ENCODE measurements at places on chromosomes 4 and X. TPM values are rescaled to one million over a fixed set of nuclear protein-coding genes. Genes with fewer than 3 reads are reported as not detected.

DNA sequence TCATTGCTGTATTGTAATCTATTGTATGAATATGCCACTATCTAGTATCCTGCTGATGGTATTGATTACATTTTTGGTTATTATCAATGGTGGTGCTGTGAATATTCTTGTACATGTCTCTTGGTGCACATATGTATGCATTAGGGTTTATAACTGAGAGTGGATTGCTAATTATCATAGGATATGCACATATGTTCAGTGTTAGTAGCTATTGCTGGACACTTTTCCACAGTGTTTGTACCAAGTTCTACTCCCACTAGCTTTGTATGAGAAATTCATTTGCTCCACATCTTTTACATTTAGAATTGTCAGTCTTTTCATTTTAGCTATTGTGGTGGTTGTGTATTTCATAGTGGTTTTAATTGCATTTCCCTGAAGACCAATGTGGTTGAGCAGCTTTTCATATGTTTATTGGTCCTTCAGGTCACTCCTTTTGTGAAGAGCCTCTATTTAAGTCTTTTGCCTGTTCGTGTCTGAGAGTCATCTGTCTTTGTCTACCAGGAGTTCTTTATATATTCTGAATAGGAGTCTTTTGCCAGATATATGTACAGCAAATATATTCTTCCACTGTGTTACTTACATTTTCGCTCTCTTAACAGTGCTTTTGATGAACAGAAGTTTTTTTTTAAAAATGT lies 87.1 kb downstream of the TBC1D19 start:
- no peak for DNase-seq

AFF2 gene
- 13.5 TPM for total RNA-seq

DNA sequence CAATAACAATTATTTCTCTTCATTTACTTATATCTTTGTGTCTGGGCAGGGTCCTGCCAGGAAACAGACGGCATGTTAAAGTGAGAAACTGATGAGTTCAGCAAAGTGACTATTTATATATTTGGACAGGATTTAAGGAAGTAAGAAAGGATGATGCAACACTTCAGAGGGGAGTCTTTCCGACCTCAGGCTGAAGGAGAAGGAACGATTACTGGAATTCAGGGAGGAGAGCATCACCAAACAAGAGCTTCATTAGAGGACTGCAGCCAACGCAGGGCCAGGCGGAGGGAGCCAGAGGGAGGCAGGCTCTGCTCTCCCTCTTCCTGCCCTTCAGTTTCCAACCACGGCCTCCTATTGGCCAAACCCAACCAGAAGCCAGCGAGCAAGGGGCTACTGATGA lies 1.5 kb upstream of the TLR7 start:
- DNase-seq: no peak

GRCh38 chr4:128513664-128514484 lies 226.3 kb upstream of the PGRMC2 start:
- no peak for DNase-seq

DNA sequence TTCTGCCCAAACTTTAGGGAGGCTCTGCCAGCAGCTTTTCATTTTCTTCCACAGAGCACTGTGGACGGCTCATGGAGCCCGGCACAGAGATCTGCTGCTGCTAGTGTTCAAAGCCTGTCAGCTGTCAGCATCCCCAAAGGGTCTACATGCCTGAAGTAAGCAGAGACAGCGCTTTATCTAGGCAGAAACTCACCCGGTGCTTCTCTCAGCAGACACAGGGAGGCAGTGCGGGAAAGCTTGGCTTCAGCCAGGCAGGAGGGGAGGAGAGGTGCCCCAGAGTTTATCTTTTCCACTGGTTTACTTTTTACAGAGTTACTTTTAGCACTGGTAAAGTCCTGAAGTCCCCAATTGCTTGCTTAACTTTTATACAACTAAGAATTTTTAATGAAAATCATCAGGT lies 339.3 kb downstream of the NKX6-1 start:
- peak; percentile 79 for DNase-seq

DNA sequence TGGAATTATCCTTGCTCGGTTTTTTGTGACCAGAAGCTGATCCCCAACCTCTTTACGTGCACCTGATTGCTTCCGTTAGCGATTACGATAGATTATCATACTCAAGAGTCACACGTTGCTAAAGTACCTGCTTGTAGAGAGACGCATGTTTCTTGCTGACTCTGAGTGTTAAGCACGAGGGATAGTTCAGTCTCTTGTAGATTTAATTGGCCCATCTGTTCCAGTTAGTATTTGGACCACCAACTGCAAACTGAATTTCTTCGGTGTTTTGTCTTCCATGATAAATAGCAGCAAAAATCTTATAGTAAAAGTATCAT lies 516 bp upstream of the COX18 start:
- DNase-seq: no peak

PITX2 gene
- 0.59 TPM for total RNA-seq

DNA sequence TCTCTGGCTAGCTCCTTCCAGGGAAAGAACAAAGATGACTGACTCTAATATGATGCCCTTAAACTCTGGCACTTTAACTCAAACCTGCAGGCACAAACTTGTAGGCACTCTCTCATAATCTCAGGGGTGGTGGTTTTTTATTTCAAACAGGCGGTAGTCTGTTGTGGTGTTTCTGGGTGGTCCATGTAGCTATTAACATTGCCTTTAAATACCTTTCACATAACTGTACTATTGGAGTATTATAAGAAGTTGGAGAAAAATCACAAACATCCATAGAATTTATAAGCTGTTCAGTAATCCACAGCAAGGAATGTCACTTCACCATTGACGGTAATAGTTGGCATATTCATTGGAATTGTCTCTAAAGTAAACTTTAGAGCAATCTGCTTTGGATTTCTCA lies 204.2 kb upstream of the PDE5A start:
- DNase-seq: no peak

FGB gene
- 0.56 TPM for total RNA-seq

- no peak for DNase-seq
Observed at GRCh38 chr4:38315286-38315685, 348.7 kb upstream of the KLF3 start.

SLC10A6 gene
- total RNA-seq: not detected

DNA sequence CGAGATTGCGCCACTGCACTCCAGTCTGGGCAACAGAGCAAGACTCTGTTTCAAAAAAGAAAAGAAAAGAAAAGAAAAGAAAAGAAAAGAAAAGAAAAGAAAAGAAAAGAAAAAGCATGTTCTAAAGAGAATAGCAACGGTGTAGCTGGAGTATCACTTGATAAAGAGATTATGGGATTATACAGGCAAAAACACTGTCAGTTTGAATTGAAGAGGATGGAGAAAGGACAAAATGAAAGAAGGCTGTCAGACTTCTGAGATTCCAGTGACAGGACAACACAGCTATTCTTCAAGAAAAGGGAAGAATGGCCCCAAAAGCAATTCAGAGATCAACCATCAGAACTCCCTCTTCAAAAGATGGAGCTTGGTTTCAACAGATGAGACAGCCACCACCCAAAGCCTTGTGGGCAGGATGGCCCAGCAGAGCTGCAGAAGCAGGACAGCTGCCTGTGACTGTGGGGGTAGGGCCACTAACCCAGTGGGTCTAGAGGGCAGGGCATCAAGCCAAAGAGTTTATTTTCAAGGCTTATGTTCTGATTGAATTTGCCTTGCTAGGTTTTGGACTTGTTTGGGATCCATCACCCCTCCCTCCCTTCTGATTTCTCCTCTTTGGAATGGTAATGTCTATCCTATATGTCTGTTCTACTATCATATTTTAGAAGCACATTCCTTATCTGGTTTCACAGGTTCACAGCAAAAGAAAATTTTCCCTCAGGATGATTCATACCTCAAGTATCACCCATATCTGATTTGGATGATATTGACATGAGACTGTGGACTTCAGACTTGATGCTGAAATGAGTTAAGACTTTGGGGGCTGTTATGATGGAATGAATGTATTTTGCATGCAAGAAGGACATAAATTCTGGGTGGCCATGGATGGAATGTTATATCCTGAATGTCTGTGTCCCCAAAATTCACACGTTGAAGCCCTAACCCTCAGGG lies 17.5 kb downstream of the RFC1 start:
- no peak for DNase-seq

DNA sequence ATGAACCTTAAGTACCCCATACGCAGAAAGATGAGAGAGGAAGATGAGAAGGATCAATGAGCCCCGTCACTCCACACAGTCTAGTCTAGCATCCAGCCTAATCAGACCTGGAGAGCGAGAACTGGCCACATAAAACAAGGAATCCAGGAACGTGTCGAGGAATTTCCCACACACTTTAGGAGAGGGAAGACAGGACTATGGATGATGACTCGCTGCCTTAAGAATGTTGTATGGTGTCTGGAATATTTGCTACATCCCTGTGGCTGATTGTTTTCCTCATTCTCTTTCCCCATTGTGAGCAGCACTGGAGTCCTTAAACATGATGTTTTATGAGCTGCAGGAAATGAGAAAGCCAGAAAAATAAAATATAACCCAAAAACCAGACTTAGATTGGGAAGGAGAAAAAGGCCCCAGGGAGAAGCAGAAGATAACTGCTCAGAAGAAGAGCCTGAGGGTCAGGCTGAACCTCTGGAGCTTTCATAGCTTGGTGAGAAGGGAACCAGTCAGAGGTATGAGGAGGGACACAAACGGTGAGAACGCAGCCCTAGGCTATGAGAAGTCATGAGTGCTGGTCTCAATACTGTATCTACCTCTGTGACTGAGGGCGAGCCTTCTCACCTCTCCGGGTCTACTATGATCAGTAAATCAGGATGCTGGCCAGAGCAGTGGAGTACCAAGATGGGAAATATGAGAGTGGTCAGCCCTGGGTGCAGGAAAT lies 139.5 kb upstream of the NOCT start:
- DNase-seq: no peak

DNA sequence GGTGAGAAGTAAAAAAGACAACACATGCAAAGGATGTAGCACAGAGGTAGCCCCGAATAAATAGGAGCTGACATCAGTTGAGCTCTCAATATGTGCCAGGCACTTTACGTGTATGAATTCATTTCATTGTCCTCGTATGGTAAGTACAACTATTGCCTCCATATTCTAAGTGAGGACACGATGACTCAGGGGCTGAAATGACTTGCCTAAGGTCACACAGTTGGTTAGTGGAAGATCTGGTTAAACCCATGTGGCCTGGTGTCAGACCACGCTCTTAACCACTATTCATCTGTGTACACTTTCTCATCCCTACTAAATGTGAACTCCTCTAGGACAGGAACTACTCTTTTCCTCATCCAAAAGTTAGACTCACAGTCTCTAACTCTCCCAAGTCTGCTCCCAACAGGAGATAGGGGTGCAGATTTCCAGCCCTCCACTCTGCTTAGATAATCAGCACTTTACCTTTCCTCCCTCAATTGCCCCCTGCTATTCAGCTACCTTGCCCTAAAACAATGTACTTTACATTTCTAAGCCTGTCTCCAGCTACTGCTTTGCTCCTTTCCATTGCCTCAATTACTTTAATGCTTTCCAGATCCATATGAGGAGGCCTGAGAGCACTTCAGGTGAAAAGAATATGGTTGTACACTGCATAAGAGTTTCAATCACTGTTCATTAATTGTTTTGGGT lies 58.8 kb upstream of the LHFPL1 start:
- DNase-seq: no peak

AFM gene
- not detected for total RNA-seq

HSFX4 gene
- total RNA-seq: not detected

GRCh38 chrX:9465380-9466123 lies 694 bp downstream of the TBL1X start:
- peak; percentile 40 for DNase-seq

DNA sequence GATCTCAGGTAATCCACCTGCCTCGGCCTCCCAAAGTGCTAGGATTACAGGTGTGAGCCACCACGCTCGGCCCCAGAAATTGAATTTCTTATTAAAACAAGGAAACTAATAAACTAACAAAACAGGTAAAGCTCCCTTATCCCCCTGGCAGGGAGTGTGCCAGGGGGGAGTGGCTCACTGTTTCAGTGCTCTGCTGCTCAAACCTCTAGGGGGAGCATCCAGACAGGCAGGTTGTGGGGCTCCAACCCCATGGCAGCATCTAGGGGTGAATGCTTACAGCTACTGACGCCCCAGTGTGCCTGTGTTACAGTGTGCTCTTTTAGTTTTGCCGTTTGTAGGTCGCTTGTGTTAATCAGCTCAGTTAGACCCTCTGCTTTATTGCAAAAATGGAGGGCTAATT lies 605.0 kb downstream of the GABRG1 start:
- DNase-seq: no peak

Data from neural progenitor cell (in vitro differentiated cells).